ENCODE measurements at places on chromosomes 3 and 15. TPM values are rescaled to one million over a fixed set of nuclear protein-coding genes. Genes with fewer than 3 reads are reported as not detected.

DNA sequence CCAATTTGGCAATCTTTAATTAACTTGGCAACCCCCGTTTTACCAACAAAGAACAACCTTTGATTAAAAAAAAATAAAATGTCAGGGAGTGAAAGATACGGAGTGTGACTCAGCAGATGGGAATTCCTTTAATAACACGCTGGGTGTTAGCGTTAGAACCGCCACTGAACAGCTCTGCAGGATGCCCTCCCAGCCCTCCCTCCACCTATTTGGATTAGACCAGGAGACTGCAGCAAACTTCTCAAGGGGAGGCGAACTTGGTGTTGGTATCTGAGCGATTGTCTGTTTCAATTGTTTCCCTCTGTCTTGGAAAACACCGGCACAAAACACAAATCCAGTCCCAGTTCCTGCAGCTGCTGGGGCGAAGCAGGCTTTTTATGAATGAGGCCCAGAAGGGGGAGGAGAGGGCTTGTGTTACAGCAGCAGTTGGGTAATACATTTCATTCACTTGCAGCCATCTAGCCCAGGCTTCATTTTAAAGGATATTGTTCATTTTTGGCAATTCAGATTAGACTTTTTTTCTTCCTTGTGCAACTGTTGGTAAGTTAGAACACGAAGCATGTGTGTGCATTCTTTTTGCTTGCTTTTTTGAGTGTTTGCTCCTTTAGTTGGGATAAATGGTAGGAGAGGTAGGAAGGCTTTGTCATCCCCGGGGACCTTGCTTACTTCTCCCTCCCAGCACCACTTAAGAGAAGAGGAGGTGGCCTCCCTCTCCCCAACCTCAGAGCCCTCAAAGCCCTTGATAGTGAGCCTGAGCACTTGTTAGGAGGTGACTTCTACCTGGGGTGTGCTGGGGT lies 152.3 kb downstream of the IGF1R start:
- DNase-seq: no peak

DNA sequence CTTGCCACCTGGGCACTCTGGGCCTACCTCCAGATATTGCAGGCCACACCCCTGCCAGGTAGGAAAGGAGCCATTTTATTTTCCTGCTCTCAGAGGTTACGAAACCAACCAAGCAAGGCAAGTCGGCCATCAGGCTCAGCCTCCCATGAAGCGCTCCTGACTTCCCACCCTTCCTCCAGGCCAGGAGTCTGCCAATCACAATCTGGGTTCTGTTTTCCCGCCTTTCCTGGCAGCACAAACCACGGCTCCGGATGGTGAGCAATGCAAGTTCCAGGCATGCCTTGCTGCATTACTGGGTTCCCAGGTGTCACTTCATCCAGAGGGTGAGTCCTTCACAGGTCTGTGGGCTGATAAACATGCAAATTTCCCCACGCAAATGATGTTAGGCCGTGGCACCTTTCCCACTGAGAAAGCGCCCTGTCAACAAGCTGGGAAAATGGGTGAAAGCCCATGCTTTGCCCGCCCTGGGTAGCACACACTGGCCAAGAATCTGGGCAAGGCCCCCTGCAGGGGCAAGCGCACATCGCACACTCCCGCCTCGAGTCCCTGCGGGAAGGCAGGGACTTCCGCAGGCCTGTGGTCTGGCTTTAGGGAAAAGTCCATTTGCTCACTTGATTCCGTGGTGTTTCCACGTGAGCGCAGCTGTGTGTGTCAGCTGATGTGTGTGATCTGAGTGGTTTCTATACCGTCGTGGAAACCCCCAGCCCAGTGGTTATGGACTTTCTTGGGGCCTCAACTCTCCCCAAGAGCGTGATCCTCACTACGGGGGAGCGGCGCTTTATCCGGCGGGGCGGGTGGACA lies 61.6 kb upstream of the RYK start:
- DNase-seq: no peak

DNA sequence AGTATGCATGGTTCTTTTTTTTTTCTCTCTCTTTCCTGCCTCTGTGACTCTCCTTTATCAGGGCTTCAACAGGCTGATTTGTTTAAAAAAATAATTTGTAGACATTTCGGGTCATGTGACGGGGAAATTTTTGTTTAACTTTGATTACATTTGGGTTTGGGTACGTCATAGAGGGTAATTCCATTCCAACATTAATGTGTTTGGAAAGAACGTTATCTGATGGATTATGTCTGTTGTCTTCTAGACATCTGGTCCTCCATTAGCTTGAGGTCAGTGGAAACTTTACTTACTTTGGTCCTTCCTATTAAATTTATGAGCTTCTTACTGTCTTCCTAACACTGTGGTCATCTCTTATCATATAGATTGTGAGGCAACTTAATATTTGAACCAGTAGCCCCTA lies 80.9 kb downstream of the STT3B start:
- no peak for DNase-seq

DNA sequence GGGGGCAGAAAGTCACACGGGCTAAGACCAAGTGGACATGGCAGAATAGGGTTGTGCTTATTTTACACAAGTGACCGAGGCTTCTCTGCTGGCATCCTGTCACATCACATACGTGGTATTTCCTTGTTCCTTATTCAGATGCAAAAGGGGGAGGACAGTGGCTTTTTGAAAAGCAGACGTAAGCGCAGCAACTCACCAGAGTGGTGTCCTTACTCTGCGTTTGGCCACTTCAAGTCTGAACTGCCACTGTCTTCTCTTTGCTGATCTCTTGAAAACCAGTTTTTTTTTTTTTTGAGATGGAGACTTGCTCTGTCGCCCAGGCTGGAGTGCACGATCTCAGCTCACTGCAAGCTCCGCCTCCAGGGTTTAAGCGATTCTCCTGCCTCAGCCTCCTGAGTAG lies 113.2 kb downstream of the SOX2 start:
- DNase-seq: no peak

- no peak for DNase-seq
Observed at GRCh38 chr15:91408476-91409076, 308.5 kb downstream of the SV2B start.

DNA sequence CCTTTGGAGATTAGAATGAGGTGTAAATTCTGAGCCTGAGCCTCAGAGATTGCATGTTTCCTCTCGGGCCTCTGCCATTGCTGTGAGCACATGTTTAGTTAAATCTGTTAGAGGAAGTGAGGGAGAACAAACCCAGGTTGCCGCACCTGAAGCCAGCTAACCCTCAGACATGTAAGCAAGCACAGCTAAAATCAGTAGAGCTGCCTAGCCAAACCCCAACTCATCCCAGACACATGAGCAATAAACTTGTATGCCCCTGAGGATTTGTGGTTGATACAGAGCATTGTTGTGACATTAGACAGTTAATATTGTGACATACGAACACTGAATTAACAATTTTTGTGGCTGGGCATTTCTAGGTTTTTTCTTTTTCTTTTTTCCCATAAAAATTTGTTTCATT lies 41.9 kb downstream of the NMD3 start:
- no peak for DNase-seq

The HCN4 gene
- total RNA-seq: not detected

- DNase-seq: no peak
Observed at GRCh38 chr15:77140220-77140619, 69.3 kb upstream of the TSPAN3 start.

The PPARG gene
- total RNA-seq: 25.8 TPM

The ADGRG7 gene
- not detected for total RNA-seq

- DNase-seq: no peak
Observed at GRCh38 chr3:52805270-52806039, 10.9 kb downstream of the ITIH3 start.

DNA sequence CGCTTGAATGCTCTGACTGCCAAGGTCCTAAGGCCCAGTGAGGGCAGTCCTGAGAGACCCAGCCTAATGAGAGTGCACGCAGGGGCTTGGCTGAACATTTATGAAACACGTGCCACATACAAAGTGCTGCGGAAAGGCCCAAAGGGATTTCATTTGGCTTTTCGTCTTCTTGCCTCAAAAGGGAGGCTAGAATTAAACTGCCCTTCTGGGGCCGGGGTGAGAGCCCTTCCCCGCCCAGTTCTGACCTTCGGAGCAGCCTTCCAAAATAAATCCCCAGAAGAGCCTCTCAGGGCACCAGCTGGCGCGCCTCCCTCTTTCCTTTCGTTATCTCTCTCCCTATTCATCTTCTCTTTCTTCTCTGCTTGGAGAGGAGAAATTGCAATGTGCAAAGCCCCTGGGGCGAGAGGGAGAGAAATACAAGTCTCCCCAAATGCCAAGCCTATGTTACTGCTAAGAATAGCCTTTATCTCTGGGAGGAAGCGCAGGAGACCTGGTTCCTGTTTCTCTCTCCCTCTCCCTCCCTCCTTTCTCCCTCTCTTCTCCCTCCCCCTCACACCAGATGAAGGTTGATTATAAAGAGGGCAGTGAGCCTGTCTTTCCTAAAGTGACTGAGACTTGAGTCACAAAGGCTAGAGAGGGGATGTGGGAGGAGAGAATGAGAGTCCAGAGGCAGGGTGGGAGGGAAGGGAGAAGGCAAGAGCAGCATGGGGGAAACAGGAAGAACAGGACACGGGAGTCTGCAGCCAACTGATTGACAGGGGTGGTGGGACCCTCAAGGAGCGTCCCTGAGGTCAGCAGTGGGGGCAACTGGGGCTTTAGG lies 36.7 kb upstream of the NDUFB4 start:
- DNase-seq: peak; percentile 78

Measured in spleen (tissue), 13 donors.